Germinal center (tissue), 1 donor: ENCODE measurements at places on chromosomes 2 and 18.

DNA sequence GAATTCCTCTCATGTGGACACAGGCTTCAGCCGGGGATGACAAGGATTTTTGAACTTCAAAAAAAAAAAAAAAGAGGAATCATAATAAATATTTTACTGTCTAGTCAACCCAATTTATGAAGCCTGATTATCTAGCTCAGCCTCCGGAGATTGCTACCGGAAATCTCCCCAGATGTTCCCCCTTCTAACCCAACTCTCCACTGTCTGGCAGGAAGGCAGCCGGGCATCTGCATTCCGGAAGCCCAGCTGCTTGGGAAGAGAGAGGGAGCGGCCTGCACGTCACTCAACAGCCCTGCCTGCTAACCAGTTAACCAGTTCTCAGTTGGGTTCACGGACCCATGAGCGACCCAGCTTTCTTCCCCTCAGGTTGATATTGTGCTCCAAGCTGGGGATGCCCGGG, 87.2 kb upstream of the POU3F3 start:
- DNase-seq: no peak

DNA sequence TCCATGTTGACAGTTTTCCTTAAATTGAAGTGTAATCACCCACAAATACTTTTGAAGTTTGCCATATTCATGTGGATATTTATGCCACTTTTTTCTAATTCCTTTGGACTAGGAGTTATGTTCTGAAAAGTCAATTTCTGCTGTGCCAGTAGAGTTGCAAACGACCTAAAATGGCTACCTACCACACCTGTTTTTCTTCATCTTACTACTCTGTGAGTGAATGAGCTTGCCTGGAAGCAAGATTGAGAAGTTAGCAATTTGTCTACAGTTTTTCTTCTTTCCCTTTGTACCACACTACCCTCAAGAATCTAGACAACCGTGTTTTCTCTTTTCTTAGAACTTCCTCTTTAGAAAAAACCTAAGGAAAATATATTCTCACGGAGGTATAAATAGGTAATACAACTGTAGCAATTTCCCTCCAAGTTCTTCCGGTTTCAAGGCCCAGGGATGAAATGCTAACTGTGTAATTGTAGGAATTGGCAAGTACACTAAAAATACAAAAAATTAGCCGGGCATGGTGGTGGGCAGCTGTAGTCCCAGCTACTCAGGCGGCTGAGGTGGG, 7.3 kb upstream of the SLC39A10 start:
- DNase-seq: peak; percentile 19

DNA sequence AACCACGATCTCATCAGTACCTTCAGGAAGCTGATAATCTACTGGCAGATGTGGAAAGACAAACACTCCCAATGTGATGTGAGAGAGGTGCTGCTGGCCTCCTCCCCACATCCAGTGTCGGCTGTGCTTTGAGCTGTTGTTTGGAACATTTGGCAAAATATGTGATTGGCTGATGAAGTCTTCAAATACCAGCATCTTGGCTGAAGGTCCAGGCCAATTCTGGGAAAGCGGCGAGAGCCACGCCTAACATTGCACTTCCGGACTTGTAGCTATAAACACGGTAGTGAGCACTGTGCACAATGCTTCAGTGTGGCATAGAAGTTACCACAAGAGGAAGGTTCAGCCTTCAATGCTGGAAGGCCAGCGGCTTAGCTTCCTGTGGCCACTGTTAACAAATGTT, 198.8 kb downstream of the DCDC2C start:
- DNase-seq: no peak

- DNase-seq: no peak
Measured at GRCh38 chr2:216047397-216047796, 34.0 kb upstream of the MREG start.

- no peak for DNase-seq
Measured at GRCh38 chr2:242029422-242030225, 160.1 kb downstream of the RTP5 start.

DNA sequence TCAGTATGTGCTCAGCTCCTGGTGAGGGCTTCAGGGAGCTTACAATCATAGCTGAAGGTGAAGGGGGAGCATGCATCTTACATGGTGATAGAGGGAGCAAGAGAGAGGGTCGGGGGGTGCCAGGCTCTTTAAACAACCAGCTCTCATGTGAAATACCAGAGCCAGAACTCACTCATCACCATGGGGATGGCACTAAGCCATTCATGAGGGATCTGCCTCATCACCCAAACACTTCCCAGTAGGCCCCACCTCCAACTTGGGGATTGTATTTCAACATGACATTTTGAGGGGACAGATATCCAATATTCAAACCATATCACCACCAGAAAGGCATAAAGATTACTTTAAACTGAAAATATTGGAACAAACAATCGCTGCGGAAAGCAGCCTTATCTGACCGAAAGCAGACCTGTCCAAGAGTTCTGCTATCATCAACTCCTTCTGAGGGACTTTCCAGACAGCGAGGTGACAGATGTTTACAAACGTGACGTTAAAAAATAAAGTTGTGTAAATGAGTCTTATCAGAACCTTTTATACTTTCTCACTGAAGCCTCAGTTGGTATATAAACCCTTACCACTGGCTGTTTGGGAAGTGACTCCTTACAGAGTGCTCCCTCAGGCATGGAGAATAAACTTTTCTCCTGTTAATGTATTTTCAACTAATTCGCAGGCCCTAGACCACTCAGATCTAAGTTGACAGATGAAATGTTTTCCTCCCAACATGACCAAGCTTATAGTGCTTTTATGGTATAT, 35.5 kb upstream of the PTH2R start:
- no peak for DNase-seq

- DNase-seq: no peak
Measured at GRCh38 chr2:11903085-11903606, 156.7 kb downstream of the LPIN1 start.

DNA sequence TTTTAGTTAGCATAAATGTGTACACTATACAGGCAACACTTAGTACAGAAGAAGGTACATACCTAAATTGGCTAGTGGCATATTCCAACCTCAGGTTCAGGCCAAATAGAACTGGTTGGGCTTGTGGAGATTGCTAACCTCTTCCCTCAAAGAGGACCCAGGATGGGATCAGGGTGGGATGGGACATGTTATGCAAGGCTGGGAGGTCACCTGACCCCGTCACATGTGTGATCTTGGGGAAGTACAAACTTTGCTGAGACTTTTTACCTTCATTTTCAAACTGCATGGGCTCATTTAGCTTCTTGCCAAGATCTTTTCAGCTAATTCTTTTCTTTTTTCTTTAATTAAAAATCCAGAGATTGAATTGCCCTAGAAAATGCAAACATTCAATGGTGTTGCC, 36.9 kb downstream of the TMEM17 start:
- no peak for DNase-seq

DNA sequence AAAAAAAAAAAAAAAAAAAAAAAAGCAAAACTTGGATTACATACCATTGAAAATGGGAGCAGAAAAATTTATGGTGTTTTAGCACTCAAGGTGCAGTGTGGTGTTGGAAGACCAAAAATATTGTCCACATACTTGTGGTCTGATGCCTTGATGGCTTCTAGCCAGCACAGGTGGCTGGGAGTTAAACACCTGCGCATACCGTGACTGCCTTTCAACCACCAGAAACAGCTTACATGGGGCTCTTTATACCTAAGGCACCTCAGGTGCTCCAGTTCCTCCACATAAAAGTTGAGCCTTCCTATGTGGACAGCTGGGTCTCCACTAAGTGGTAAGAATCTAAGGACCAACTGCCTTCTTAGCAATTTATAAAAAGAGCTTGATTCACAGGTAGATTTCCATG, 802.6 kb upstream of the CELF4 start:
- DNase-seq: no peak

GRCh38 chr2:241517297-241517696, 8.9 kb upstream of the STK25 start:
- no peak for DNase-seq

DNA sequence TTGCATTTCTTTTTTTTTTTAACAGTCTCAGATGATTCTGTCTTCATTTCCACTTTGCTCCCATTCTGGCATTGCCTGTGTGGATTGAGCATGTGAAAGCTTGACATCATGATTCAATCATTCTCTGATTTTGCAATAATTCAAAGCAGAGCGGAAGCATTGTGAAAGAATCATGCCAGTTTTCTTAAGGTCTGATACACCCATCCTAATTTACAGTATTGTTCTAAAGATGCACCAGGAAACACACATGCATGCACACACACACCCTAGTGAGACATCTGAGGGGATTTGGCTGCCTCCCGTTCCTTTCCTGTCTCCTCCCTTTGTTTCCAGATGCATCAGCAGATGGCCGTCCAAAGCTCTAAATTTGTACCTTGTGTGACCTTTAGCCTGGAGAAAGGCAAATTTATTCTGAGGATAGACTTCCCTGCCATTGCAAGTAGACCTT, 97.3 kb downstream of the FMNL2 start:
- DNase-seq: no peak

- DNase-seq: no peak
Measured at GRCh38 chr18:44747157-44747556, 66.5 kb downstream of the SETBP1 start.

- DNase-seq: no peak
Measured at GRCh38 chr2:46351750-46352138, 54.5 kb downstream of the EPAS1 start.

DNA sequence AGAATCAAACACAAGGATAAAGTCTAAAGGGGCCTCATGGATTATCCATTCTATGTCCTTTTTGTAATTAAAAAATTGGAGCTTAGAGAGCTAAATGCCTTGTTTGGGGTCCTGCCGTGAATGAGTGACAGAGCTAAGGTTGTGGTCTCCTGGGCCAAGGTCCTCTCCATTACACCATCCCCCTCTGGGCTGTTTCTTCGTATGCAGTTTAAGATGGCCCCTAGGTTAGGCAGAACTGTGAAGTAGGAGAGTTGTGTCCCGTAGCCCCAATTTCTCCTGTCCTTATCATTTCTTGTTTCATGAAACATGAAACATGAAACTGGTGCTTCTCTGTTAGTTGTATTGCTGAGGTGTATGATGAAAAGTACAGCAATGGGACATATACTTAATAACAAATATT, 32.9 kb downstream of the CRIM1 start:
- no peak for DNase-seq

GRCh38 chr2:236319036-236319435, 54.8 kb upstream of the ASB18 start:
- no peak for DNase-seq

DNA sequence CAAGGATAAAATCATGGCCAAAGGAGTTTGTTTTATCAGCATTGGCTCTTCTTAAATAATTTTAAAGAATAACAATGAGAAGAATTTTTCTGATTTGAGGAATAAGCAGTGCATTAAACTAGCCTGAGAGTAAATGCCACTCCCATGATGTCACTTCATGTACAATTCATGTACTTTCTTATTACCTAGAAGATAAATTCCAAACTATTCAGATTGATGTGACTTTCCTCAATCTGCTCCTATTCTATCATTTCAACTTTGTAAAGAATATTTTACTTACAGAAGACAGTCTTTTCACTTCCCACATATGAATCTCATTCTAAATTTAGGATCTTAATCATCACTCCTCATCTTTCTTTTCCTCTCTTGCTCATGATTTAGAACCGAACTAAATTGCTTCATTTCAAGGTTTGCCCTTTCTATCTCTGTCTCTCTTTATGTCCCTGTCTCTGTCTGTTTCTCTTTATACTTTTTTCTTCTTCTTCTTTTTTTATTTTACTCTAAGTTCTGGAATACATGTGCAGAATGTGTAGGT, 1142.0 kb upstream of the PIK3C3 start:
- no peak for DNase-seq

GRCh38 chr2:169824373-169825333, at the start of gene METTL5:
Gene METTL5 (minus strand): TSS chr2:169824905. CDS start chr2:169824597, 308 bp downstream.
- peak; percentile 88 for DNase-seq

- no peak for DNase-seq
Measured at GRCh38 chr18:49381267-49381845, 79.1 kb downstream of the DYM start.

- DNase-seq: no peak
Measured at GRCh38 chr2:28367667-28368356, 24.8 kb upstream of the FOSL2 start.

GRCh38 chr2:96773922-96774321, 13.2 kb downstream of the CNNM4 start:
- DNase-seq: peak; percentile 51

DNA sequence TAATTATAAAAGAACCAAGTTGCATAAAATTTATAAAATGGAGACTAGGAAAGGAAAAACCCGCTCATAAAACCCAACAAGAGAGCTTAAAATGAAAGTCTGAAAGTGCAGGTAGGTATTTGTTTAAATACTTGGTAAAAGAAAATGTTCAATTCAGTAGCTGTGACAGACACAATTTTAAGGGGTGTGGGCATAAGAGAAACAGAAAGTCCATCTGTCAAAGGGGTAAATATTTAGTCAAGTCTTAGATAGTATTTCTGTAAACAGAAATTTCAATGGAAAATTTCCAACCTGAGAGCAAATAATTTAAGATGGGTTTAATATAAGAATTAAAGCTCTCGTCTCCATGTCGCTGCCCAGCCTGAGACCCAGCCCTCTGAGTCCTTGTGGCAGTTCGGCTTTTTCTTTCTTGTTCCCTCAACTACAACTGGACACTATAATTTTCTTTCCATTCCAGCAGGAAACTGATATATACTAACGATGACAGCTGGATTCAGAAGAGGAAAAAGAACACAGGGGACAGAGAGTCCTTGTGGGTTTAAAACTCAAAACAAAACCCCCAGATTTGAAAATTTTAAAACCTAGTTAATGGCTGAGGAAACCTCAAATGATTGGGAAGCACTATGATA, 88.0 kb upstream of the ZFP36L2 start:
- no peak for DNase-seq

GRCh38 chr2:74756356-74756890, 77.5 kb upstream of the HK2 start:
- no peak for DNase-seq

DNA sequence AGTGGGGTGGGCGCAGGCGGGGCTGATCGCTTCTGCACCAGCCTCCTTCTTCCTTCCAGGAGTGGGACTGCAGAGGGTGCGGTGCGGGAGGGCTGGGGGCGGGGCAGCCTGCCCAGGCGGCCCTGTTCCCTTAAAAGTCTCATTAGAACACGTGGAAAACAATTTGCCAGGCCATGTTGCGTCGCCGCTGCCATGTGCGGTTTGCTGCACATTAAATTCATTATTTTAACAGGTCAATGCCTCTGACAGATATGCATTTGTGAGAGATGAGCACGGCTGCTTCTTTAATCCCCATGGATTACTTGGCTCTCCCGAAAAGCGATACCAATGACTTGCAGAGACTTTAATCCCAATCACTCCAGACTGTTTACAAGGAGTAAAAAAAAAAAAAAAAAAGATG, 139.0 kb downstream of the CELF4 start:
- no peak for DNase-seq

DNA sequence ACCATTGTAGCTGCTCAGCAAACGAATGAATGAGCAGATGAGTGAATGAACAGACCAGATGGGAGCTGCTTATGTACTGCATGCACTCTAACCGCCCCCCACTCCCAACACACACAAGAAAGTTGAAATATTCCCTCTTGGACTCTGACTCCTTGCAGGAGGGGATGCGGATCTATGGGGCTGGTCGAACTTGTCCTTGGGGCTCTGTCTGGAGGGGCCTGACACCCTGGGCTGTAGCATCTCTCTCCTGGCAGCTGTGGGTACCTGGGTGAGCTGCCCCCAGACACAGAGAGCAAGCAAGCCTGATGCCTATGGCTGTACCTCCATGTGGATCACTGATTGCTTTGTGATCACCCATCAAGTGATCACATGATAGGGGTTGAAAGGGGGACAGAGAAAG, 192.4 kb upstream of the SMAD2 start:
- no peak for DNase-seq
